NAMALWA (cell line): ENCODE measurements at places on chromosomes 7 and 10.

DNA sequence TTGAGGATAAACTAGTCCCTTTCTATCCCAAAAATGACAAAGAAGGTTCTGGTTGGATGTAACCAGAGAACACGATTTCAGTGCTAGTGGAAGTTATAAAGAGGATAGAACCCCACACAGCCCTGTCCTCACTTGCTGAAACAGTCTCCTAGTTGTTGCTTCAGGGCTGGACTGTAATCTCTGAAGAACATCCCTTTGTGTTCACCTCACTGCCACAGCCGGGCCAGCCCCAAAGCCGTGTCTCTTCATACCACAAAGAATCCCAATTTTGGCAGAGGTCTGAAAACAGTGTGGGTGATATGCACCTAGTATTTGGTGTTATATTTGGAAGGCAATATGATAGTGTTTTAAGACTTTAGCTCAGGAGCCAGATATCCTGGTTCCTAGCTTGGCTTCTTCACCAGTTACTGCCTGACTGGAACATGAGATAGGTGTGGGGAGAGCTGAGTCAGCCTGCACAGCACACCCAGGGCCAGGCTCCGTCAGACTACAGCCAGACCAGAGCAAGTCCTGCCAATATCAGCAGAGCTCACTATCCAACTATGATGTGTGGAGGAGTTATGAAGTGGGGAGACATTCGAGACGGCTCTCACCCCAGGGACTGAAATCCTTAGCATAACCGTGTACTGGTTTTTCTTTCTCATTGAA lies 21.2 kb downstream of the CYP3A4 start:
- no peak for DNase-seq

GRCh38 chr10:95537542-95537927 lies 23.6 kb downstream of the SORBS1 start:
- no peak for DNase-seq

- no peak for DNase-seq
These were observed 39.7 kb downstream of the OAT start for GRCh38 chr10:124378881-124379471.

GRCh38 chr7:4479367-4480039 lies 202.6 kb upstream of the FOXK1 start:
- DNase-seq = peak; percentile 90

- no peak for DNase-seq
These were observed 114.7 kb upstream of the CELF2 start for GRCh38 chr10:10902951-10903350.

GRCh38 chr10:50992972-50993766 lies 81.1 kb upstream of the PRKG1 start:
- DNase-seq = no peak

GRCh38 chr7:18213652-18214051 lies 186.0 kb upstream of the PRPS1L1 start:
- DNase-seq = no peak
